Mucosa of descending colon (tissue), 3 donors: ENCODE measurements at places on chromosomes 5 and 9. TPM values are rescaled to one million over a fixed set of nuclear protein-coding genes. Genes with fewer than 3 reads are reported as not detected.

Gene FAM174A
- 14.5 TPM for total RNA-seq

Gene C5orf46
- not detected for total RNA-seq

Gene BARHL1
- total RNA-seq: not detected

DNA sequence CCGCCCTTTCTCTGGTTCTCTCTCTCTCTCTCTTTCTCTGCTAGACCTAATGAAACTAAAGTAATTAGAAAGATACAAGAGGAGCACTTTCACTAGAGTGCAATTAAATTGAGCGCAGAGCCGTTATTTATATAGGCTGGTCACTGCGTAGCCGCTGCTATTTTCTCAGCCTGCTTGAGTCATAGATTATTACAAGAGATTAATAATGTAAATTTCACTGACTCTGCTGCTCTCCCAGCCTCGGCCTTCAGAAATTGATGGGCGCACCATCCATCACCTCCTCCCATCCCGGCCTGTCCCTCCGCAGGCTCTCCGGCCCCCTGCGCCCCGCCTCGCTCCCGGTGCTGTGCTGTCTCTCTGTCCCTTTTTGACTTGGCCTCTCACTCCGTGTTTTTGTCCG is 268.0 kb upstream of the MVB12B start:
- no peak for DNase-seq

GRCh38 chr5:158802941-158803341 is 296.8 kb downstream of the EBF1 start:
- DNase-seq: no peak

GRCh38 chr9:27591093-27591492 is 17.8 kb upstream of the C9orf72 start:
- no peak for DNase-seq
